ENCODE measurements at places on chromosomes 5 and 9.

DNA sequence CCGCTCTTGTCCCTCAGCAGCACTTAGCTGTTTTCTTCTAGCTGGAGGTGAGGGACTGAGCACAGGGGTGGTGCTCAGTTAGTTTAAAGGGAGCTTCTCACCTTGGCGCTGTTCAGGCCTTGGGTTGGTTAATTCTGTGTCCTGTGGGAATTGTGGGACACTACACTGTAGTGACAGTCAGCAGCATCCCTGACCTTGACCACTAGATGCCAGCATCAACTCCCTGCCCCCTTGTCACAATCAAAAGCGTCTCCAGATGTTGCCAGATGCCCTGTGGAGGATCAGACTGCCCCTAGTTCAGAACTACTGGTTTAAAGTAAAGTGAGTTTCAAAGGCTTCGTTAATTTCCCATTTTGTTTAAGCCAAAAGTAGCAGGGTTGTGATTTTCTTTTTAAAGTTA, 65.5 kb upstream of the DMRT3 start:
- no peak for DNase-seq

GRCh38 chr5:74552101-74552500, 88.4 kb downstream of the ENC1 start:
- DNase-seq: no peak

GRCh38 chr5:31880449-31880848, 241.5 kb downstream of the PDZD2 start:
- no peak for DNase-seq

GRCh38 chr9:114046875-114047274, 31.2 kb downstream of the AMBP start:
- no peak for DNase-seq

GRCh38 chr5:14914623-14915260, 43.2 kb upstream of the ANKH start:
- peak; percentile 65 for DNase-seq

DNA sequence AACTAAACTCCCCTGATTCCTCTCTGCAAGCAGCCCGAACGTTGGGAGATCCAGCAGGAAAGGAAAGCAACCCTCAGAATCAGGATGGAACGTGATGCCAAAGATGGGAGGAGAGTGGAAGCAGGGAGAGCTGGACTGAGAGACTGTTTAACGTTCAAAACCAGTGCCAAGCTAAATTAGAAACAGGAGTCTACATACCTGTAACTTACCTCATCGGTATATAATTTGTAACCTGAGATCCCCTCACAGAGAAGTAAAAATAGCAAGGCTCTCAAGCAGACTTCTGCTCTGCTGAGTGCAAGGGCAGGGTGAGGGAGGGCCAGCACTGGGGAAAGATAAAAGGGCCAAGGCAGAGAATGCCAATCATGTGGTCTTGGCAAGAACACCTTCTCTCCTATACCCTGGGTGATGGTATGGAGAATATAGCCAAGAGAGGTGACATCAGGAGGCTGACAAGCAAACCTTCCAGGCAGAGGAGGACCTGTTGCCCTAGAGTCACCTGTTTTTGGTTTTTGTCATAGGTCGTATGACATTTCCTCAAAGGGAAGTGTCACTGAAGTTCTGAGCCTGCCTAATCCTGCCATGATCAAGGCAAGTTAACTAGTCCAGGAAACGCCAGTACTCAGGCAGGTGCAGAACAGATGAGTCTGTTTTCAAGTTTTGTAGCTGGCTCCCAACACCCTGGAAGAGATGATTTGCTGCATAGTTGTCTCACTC, 472.0 kb downstream of the NFIB start:
- DNase-seq: no peak

DNA sequence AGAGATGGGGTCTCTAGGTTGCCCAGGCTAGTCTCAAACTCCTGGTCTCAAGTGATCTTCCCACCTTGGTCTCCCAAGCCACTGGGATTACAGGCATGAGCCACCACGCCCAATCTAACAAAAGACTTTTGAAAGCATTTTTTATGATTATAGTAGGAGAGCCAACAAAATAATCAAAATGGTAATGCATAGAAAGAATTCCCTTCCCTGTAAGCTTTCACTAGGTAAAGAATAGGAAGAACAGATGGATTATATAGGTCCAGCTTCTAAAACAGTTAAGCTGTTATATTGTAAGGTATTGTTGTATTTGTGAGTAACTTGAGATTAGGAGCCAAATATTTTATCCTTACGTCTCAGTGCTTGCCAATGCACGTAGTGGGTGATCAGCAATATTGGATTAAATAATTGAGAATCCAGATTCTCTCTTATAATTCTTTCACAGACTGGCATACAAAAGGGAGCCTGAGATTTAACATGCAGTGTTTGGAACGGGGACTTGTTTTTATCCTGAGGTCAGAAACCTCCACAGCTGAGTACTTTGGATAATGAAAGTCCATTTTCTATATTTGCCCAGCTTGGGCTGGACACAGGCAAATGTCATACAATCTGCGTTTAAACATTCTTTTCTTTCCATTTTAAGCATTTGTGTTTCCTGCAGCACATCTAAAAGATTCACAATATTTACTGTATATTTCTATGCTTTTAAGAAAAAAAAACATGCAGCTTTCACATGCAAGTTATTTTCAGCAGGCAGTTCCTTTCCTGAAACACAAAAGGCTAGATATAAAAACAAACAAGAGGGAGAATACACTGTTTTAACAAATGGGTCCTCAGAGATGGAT, 238.4 kb downstream of the ARRDC3 start:
- no peak for DNase-seq

DNA sequence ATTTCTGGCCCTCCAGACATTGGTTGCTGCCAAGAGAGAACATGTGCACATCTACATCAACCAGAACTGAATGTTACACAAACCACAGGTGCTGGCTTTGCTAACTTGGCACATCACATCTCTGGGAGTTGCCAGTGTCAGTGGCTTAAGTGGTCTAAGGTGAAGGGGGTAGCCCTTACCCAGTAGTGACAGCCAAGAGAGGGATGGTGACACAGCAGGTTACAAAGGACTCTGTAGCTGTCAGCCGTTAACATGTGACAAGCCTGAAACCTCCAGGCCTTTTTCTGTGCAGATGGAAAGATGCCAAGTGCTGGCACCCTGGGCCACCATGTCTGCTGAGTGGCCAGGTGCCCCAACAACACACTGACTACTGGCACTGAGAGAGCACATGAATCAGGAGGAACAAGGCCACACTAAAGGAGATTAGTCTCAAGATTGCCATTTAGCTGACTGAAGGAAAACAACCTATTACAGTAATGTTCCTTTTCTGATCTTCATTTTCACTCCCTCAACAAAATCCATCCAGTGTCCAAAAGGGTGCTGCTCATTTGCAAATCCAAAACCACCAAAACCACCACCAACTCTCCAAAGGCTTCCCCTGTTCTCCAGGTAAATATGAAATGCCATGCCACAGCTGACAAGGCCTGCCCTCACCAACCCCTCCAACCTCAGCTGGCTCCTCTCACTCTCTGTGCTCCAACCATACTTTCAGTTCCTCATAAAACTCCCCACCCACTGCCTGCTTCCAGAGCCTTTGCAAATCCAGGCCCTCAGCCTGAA, 20.2 kb downstream of the SIL1 start:
- DNase-seq: no peak

DNA sequence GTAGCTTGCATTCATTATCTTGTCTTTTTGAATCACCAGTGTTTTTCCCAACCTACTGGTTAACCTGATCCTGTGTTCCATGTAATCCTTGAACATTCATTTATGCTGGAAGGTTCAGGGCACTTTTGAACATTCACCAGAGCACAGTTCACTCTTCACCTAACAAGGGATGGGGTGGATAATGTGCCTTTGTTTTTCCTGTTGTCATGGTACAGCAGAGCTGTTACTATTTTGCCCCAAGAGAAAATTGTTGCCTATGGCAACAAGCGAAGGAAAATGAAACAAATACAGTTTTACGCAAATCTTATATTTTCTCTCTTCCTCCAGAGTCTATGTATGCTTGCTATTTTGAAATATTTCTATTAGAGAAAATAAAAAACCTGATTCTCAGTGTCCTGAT, 60.3 kb upstream of the RIOK2 start:
- DNase-seq: no peak

GRCh38 chr9:86286278-86286677, 3.9 kb upstream of the ISCA1 start:
- no peak for DNase-seq

DNA sequence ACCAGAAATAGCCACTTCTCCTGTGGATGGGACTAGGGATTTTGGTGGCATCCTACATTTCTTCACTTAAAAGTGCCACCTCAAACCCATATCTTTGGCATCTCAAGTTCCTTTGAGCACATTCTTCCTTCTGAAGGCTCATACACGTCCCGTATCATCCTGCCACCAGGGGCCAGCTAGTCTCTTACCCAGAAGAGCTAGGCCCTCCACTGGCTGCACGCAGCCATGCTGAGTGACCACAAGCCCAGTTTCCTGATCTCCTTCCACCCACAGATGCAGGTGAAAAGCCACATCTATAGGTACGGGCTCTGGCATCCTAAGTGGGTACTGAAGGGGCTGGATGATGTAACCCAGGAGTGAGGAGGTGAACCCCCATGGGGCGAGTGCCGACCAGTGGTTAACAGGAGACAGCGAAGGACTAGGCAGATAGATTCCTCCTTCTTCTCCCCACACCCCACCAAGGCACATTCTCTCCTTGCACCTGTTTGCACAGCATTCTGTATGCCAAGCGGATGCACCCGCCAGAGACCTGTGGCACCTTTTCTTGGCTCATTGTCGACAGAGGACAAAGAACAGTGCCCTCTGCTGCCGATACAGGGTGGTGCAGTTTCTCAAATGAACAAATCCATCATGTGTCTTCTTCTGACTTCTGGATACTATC, 14.4 kb upstream of the SCGB3A1 start:
- DNase-seq: no peak

- DNase-seq: no peak
Measured at GRCh38 chr5:13189532-13189931, 755.0 kb downstream of the DNAH5 start.

- no peak for DNase-seq
Measured at GRCh38 chr5:160419458-160420330, 813 bp upstream of the SLU7 start.

DNA sequence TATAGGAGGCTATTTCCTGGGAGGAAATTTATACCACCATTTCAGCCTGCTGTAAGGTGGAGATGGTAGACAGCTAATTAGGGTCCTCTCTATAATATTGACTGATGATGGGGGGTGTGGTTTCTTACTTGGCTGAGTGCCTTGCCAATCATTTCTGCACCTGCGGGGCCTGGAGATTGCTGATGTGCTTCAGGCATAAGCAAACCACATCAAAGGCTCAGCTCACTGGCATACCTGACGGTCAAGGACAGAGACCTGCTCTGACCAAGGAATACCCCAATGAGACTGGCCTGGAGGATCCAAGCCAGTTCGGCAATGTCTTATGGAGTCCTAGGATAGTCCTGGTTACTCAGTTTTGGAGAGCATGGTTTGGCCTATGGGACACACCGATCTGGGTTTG, 29.5 kb downstream of the ANKH start:
- no peak for DNase-seq

- peak; percentile 73 for DNase-seq
Measured at GRCh38 chr5:172429201-172429940, 25.0 kb downstream of the SH3PXD2B start.

DNA sequence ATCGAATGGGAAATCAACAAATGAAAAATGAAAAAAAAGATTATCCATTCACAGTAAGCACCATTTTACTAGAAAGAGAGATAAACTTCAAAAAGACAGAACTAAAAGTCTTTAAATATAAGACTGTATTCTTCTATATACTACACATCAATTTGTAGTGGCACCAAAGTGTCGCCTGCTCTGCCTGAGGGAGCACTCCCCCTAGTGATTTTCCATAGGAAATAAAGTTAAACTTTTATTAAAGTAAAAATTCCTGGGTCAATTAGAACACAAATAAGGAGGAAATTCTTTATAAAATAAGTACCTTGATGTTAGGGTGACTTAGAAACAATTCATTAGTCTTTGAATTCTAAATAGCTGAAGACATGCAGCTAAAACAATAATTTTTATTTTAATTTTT, 9.7 kb downstream of the RAD1 start:
- DNase-seq: no peak
